Activated T-helper 1 cell treated with anti-CD3 and anti-CD28 coated beads, Interleukin-2, amount 50 U/mL, for 16 hours (primary cell): ENCODE measurements at places on chromosomes 3 and 15.

DNA sequence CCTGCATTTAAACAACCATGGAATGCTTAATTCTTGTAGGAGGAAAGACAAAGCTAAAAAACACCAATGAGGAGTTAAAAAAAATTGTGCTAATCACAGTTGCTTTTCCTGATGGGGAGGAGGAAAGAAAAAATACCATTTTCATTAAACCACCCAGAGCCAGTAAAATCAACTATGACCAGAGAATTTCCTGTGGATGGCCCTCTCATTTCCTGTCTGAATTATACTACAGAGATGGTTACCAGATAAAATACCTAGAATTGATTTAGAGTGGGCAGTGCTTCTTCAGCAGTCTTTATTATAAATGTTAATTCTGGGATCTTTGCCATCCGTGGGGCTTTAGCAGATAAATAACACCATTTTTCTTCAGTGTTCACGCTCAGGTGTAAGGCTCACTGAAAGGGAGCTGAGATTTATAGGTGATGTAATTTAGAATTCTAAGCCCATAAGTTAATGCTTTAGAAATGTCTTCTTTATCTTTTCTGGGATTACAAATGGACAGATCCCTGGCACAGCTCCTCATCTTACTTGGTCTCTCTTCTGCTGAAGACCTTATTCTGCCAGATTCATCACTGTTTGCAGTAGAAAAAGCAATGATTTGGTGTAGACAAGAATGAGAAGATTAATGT lies 37.9 kb downstream of the RETNLB start:
- no peak for DNase-seq

DNA sequence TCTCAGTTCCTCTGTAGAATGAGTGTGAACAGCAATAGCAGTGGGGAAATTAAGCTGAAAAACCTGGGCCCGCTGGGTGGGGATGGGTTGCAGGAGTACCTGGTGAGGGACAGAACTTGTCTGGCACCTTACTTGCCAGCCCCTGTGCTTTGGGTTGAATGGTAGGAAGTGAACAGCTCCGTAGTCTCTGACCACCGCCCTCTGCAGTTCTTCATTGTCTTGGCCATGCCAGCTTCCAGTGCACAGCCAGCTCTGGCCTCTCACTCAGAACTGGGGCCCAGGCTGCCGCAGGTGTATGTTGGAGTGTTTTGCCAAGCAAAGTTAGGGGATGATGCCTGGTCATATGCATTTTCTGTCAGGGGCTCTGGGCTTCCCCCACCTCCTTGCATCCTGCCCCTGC lies 14.0 kb upstream of the CHST14 start:
- no peak for DNase-seq

GRCh38 chr3:52270252-52270754 lies 8.1 kb downstream of the WDR82 start:
- DNase-seq = no peak

DNA sequence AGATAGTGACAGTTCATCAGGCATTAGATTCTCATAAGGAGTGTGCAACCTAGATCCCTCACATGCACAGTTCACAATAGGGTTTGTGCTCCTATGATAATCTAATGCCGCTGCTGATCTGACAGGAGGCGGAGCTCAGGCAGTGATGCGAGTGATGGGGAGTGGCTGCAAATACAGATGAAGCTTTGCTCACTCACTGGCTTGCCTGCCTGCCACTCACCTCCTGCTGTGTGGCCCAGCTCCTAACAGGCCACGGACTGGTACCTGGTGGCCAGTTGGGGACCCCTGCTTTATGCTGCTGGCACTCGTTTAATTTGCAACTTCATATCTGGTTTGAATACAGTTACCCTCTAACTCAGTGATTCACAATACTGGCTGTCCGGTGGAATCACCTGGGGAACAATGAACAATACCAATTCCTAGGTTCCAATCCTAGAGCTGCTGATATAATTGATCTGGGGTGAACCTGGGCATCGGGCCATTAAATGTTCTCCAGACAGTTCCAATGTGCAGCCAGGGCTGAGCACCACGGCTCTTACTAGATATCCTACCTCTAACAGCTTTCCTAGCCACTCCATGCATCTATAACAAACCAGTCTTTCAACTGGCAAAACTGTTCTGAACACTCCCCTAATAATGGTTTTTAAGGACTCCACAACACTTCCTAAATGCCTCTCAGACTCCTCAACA lies 131.4 kb downstream of the ATP1B3 start:
- DNase-seq = no peak

DNA sequence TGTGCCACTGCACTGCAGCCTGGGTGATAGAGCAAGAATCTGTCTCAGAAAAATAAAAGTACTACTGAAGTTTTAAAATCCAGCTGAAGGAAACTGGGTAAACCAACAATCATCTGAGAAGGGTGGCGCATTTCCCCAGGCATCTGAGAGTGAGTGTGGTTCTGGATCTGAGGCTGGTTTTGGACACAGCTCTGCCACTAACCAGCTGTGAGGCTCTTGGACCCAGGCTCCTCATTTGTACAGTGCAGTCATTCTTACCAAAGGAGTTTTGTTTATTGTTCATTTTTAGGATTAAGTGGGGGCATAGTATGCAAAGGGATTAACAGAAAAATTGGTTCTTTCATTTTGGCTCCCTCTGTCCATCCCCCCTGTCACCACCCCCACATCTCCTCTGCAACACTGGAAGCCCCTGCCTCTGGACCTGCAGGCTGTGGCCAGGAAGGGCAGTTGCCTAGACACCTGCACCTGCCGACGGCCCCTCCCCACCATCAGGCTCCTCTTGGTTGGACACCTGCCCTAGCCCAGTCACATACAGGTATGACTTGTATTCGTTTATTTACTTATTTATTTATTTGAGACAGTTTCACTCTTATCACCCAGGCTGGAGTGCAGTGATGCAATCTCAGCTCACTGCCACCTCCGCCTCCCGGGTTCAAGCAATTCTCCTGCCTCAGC lies 8.8 kb downstream of the NUP210 start:
- no peak for DNase-seq

DNA sequence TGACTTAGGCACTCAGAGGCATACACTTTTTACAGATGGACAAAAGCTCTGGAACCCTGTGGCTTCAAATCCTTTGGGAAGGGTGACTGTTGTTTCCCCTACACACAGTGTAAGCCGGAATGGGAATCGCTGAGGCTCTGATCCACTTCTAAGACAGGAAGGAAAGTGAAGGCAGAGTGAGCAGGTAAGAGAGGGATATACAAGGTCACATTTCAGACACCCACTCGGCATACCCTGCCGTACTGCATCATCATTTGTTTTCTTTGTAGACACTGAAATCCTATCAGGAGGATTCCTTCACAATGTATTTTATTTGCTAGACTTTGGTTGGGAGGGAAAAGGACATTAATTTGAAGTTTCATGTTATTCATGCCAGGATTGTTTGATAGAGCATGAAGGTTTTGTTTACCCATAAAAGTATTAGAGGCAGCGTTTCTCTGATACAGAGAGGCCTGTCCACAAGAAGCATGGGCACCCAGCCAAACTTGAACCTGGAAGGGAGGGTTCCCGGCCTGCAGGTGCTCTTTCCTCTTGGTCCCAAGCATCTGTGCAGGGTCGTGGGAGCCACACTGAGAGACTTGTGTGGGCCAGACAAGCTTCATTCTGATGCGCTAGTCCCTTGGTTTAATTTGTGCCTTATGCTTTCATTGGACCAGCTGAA lies 21.9 kb upstream of the POLR2M start:
- DNase-seq = no peak

DNA sequence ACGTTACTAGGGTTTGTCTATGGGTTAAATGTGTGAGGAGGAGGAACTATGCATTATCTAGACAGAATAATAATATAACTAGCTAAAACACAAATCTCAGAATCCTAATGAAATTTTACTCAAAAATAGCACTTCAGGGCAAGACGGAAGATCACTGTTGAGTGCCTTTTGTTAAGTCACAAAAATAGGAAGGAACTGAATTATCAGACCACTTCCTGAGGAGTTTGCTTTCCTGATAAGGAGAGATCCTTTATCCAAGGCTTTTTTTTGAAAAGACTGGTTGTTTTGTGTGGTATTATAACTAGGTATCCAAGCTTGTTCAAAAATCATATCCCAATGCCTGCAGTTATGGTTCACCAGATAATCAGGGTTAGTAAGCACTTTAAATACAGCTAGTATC lies 34.6 kb downstream of the NR2E3 start:
- no peak for DNase-seq

- DNase-seq = no peak
Observed at GRCh38 chr3:48026951-48027908, 11.0 kb upstream of the MAP4 start.
